Stomach (tissue), 19 donors: ENCODE measurements at places on chromosomes 16 and 17. TPM values are rescaled to one million over a fixed set of nuclear protein-coding genes. Genes with fewer than 3 reads are reported as not detected.

- no peak for DNase-seq
Measured at GRCh38 chr16:24217461-24217860, 38.7 kb upstream of the CACNG3 start.

SMPD3 gene
- 34.3 TPM for total RNA-seq

- DNase-seq, result no peak
Measured at GRCh38 chr17:13592427-13592826, 9.3 kb downstream of the HS3ST3A1 start.

GRCh38 chr16:56226187-56226586 lies 34.9 kb downstream of the GNAO1 start:
- DNase-seq, result no peak

GRCh38 chr16:253833-254232 lies 19.2 kb downstream of the FAM234A start:
- no peak for DNase-seq

- DNase-seq, result peak; percentile 81
Measured at GRCh38 chr16:28494121-28494851, at the start of gene APOBR. APOBR (plus strand) TSS chr16:28494643; CDS start chr16:28494682, 39 bp downstream.

GRCh38 chr16:83392743-83393142 lies 415.0 kb upstream of the HSBP1 start:
- DNase-seq, result no peak
